ENCODE measurements at places on chromosomes 1 and 21. TPM values are rescaled to one million over a fixed set of nuclear protein-coding genes. Genes with fewer than 3 reads are reported as not detected.

DNA sequence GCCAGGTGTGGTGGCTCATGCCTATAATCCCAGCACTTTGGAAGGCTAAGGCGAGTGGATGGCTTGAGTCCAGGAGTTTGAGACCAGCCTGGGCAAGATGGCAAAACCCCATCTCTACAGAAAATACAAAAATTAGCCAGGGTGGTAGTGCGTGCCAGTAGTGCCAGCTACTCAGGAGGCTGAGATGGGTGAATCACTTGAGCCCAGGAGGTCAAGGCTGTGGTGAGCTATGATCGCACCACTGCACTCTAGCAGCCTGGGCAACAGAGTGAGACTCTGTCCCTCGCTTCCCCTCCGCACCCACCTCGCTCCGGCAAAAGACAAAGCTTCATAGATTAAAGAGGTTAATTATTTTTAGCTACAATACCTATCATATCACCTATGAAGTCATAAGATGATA lies 100.0 kb downstream of the HHAT start:
- no peak for DNase-seq

DNA sequence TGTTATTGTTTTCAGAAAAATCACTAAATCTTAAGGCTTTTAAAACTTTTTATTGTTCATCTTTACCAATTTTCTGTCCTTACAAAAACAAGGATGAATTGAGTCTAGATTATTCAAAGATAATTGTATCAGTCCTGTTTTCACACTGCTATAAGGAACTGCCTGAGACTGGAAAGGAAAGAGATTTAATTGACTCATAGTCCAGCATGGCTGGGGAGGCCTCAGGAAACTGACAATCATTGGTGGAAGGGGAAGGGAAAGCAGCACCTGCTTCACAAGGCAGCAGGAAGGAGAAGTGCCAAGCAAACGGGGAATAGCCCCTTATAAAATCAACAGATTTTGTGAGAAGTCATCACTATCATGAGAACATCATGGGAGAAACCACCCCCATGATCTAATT lies 455.6 kb upstream of the ZP4 start:
- no peak for DNase-seq

DNA sequence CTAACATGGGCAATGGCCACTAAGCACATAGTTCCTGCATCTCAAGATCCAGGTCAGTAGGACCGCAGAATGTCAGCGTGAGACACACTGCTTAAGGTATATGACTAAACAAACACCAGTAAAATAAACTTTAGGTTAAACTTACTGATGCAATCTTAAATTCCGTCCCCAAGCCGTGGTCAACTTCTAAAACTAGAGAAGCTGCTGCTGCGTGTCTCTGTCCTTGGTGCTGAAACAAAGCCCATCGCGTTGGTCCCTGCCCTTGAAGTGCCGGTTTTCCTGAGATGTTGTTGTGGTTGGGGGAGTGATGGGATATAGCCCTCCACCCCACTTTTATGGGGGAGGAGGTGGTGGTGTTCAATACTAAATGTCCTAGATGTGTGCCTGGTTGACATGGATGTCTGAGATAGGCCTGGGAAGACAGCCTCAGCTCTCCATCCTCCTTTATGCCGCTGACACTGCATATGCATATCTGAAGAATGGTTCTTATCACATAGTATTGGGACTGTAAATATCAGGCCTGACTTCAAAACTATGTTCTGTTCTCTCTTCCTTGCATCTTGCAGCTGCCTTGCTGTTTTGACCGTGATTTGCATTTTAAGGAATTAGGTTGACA lies 72.0 kb upstream of the KCNA3 start:
- DNase-seq, result peak; percentile 51

GRCh38 chr21:41121785-41122415 lies 46.1 kb upstream of the BACE2 start:
- DNase-seq, result peak; percentile 79

GRCh38 chr1:234226113-234226818 lies 147.0 kb upstream of the COA6 start:
- no peak for DNase-seq

DNA sequence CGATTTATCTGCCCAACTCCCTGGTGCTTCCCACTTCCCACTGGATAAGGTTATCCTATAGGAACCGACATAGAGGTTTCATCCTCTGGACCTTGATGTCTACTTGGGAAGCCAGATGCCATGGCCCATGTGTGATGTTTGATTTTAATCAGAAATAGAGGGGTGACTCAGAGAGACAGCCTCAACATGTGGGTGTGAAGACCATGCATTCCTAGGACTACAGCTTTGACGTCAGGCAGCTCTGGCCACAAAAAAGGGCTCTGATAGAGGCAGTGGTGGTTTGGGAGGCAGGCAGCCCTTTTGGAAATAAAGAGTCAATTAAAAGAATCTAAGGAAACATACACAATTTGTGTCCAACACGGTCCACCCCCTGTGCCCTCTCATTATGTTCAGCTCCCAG lies 5.2 kb upstream of the SH2D2A start:
- DNase-seq, result no peak

- DNase-seq, result no peak
These were observed 12.6 kb downstream of the C1orf115 start for GRCh38 chr1:220702733-220703270.

- no peak for DNase-seq
These were observed 18.3 kb downstream of the HYI start for GRCh38 chr1:43435146-43436145.

The LMOD1 gene
- total RNA-seq, result 0.12 TPM

The DNAI4 gene
- 3.3 TPM for total RNA-seq

The HAO2 gene
- not detected for total RNA-seq

DNA sequence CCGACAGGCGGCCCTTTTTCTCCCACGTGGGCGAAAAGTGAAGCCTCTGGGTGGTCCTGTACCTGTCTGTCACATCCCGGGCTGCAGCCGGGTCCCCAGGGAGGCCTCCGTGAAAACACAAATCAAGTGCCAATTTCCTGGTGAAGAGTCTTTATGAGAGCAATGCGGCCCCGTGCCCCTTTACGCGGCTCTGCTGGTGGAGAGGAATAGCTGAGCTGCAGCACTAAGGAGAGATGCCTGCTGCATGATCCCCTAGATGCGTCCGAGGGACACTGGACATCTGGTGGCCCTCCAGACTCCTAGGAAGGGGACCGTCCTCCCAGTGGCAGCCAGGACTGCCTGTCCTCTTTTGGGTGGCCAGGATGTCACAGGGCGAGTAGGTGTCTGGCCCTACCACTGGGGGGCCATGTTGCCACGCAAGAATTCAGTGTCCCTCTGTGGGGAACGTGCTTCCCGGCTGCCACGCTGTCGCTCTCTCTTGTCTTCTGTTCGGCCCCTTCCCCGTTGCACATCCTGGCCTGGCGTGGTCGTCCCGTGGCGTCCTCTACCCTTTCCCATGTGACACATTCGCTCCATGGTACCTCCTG lies 38.7 kb downstream of the COL18A1 start:
- DNase-seq, result no peak

- no peak for DNase-seq
These were observed 113.5 kb upstream of the ZNF678 start for GRCh38 chr1:227449741-227450441.

DNA sequence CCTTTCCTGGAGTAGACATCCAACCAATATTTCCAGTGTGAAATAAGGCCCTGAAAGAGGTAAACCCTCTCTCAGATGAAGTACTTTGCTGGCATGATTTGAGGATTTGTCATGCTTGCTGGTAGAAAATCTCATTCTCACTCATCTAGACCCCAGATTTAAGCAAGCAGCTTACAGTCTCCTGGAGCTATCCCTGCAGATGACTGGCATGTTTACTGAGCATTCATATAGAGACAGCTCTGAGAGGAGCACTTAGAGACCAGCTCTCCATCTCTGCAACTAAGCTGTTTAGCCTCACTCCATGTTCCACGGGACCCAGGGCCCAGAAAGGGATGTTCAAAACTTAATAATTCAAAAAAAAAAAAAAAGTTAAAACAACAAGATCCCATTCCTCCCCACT lies 34.2 kb downstream of the GPR161 start:
- no peak for DNase-seq

- DNase-seq, result no peak
These were observed 304.5 kb downstream of the BARHL2 start for GRCh38 chr1:90412563-90412962.

DNA sequence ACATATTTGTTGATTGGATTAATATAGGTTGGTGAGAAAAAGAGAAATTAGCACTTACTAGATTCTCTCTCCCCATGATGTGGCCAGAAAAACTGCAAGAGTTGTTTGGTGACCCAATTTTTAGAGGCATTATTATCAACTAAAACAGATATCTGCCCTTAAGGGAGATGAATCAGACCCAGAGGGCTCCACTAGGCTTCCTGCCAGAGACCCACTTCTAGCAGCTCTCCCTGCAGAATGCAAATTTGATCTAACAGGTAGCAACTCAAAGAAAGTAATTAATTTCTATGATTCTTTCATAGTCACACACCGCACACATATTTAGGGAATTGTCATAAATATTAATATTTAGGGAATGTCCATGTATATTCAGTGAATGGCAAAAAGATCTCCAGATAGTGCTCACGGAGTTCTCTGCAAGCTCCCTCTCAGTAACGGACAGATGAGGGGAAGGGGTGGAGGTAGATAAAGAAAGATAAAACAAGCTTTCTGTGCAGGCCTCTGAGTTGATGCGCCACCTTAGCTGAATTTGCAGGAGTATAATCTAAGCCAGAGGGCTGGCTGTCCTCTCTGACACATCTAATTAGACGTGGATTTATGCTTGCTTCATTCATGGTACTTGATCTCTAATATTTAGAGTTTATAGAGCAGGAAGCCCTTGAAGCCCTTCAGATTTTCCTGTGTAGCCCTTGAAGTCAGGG lies 84.1 kb upstream of the CCDC190 start:
- DNase-seq, result no peak

The TP73 gene
- total RNA-seq, result not detected

The SAMD13 gene
- total RNA-seq, result 3.9 TPM

The FLG2 gene
- total RNA-seq, result not detected

GRCh38 chr1:180270530-180271271 lies 40.6 kb downstream of the LHX4 start:
- DNase-seq, result no peak
